ENCODE measurements at places on chromosomes 3 and 15.

DNA sequence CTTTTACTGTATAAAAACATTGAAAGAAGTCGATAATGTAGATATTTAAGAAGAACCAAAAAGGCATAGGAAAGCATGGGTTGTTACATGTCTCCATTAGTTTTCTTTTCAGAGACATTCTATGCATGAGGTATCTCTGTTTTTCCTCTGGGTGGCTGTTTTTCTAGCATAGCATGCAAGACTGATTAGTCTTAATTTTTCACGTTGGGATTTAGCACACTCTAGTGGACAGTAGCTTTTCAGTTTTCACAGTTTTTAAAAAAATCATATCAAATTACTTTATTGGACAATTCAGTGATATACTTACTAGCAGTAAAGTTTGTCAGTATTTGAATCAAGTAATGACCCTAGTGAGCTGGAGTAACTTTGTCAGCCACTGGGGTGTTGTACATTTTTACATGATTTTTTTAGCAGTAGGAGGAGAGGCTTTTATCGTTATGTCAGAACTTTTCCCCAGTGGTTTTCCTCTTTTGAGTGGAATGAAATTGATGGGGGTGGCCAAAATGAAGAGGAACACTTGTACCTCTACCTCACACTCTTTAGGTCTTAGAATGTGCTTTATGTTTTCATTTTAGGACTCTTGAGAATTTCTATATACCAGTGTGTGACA, 57.2 kb downstream of the SEC22A start:
- no peak for DNase-seq

GRCh38 chr3:58238830-58239229, 1.2 kb downstream of the ABHD6 start:
- no peak for DNase-seq

- no peak for DNase-seq
These were observed 159.1 kb downstream of the AKAP13 start for GRCh38 chr15:85539491-85539890.

DNA sequence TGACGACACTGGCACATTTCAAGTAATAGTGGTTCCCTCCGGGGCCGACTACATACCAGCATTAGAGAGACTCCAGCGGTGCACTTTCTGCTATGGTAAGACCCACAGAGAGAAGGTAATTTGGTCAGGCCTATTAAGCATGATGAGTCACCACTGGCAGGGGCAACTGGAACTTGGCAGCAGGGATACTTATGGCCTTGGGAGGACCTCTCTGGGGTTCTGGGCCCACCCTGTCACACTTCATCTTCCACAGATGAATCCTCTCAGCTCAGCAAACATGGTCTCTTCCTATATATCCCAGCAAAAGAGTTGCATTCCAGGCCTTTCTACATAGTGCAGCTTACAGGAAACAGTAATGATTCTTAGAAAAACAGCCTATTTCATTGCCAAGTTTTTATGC, 88.0 kb downstream of the PIK3R4 start:
- no peak for DNase-seq

DNA sequence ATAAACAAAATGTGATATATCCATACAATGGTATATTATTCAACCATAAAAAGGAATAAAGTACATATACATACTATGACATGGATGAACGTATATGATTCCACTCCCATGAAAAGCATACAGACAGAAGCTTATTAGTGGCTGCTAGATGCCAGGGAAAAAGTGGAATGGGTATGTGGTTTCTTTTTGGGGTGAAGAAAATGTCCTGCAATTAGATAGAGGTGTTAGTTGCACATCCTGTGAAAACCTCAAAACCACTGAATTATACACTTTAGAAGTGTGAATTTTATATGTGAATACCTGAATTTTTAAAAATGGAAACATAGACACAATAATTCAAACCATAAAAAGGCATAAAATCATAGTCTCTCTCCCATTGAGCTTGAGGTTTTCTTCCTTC, 11.2 kb downstream of the DENND6A start:
- no peak for DNase-seq

- peak; percentile 15 for DNase-seq
These were observed 56.0 kb downstream of the SLC25A26 start for GRCh38 chr3:66276705-66277274.

DNA sequence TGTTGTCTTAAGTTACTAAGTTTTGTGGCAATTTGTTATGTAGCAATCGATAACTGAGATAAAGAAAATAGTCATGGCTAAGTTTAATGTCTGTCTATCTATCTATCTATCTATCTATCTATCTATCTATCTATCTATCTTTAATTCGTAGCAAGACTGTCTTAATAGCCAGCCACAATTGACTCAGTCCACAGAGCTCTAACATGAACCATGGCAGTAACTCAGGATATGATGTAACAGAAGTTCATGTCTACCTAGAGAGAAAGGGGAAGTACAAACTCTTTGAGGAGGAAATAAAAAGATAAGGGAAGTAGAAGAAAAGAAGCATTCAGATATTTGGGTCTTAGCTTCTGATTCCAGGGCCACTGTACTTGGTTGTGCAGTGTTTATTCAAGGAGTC, 61.5 kb upstream of the FNDC3B start:
- DNase-seq = no peak

Data from caudate nucleus (tissue), 63 donors.